Astrocyte (in vitro differentiated cells and primary cell): ENCODE measurements at places on chromosomes 16 and 17. TPM values are rescaled to one million over a fixed set of nuclear protein-coding genes. Genes with fewer than 3 reads are reported as not detected.

Gene OTOP2
- not detected in 2 replicates for total RNA-seq

DNA sequence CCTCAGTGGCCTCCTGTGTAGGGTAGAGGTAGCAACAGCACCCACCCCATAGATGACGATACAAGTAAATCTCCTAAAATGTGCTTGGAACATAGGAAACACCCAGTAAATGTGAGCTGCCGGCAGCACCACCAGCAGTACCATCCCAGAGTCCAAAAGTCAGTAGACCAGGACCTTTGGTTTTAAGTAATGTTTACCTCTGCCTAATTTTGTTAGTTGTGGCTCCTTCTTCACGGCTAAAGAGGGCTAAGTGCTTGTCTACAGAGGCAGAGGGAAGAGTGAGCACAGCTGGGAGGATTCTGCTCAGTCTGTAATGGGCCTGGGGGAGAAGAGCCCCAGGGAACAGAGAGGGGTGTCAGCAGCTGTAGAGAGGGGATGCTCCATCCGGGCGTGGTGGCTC, 91.3 kb upstream of the FBXO47 start:
- DNase-seq, result no peak

- peak; percentile 52 for DNase-seq
Observed at GRCh38 chr16:84220851-84221250, 19.0 kb downstream of the KCNG4 start.

DNA sequence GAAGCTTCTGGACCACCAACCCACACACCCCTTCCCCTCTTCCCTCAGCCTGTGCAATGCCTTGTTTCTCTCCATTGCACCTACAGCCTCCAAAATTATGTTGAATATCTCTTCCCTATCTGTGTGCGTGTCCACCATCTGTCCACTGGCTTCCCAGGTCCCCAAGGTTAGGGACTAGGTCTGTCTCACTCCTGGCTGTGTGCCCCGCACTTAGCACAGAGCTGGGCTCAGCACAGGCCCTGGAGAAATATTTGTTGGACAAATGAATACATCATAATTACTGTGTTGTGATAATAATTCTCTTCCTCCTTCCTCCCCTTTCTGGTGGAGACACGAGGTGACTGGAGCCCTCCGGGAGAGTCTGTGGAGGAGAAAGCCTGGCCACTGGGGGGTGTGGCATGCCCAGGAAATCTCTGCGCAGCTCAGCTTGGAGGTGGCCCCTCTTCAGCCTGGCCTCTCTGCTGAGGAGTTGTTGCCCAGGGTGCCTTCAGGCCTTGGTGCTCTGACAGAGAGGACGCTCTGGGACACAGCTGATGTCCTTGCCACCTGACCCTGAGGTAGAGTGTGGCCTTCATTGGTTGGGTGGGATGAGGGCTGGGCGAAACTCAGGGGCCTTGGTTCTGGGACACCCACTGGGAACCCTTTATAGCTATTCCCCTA, 3.3 kb upstream of the BRD7 start:
- no peak for DNase-seq

Gene ZNF205
- 13.2 and 15.4 TPM in 2 replicates for total RNA-seq

DNA sequence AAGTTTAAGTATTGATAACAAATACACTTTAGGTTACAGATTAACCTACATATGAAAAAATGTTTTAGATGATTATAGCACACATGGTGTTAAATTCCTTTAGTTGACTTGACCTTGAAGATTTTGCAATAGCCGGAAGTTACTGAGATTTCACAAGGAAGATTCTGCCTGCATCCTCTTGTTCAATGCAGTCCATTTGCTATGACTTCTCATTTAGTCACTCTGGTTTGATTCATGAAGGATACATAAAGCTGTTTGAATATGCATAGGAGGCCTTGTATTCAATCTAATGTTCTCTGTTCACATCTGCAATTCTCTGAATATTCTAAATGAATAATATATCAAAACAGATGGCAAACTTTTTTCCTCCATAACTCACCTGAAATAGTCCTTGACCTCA, 870.2 kb upstream of the GOT2 start:
- no peak for DNase-seq

DNA sequence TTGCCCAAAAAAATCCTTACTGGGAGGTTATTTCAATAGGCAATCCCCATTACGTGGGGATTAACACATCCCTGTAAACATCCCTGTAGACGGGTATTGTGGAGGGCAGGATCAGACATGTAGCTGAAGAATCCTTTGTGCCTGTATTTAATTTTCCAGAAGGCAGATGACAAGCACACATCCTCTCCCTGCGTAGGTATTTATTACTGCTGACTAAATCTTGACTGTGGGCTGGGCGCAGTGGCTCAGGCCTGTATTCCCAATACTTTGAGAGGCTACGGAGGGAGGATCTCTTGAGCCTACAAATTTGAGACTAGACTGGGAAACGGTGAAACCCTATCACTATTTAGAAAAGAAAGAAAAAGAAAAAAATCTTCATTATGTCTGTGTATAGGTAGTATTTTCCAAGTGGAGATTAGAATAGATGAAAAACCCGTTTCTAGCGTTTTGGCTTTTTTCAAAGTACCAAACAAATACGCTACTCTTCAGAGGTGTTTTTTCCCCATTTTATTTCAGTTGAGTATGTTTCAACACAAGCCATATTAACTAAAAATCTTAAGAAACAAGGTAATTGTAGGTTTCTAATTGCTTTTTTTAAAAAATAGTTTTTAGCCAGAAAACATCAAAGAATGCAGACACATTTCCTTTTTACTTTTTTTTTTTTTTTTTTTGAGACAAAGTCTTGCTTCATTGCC, 1.5 kb upstream of the MARF1 start:
- no peak for DNase-seq

GRCh38 chr17:65690626-65691310, 129.3 kb upstream of the AXIN2 start:
- no peak for DNase-seq

DNA sequence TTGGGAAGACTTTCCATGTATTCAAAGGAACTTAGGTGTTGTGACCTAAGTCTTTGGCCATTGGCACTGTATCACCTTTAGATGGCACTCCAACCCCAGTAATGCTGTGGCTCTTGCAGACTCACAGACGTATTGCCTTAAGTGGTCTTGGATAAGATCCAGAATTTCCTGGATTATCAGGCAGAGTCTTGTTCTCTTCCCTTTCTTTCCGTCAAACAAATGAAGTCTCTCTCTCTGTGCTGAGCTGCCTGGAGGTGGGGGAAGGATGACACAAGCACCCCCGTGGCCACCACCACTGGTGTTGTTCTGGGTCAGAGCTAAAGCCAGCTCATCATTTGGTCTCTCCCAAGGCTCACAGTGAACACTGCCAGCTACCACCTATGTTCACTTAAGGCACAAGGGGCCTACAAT, 789.9 kb upstream of the KIF2B start:
- DNase-seq, result peak; percentile 5

- DNase-seq, result peak; percentile 79
Observed at GRCh38 chr17:38469875-38470274, 41.6 kb downstream of the ARHGAP23 start.

Gene RAB11FIP4
- 1.9 and 4.4 TPM in 2 replicates for total RNA-seq

Gene C1QTNF1
- 1.8 and 2.2 TPM in 2 replicates for total RNA-seq

DNA sequence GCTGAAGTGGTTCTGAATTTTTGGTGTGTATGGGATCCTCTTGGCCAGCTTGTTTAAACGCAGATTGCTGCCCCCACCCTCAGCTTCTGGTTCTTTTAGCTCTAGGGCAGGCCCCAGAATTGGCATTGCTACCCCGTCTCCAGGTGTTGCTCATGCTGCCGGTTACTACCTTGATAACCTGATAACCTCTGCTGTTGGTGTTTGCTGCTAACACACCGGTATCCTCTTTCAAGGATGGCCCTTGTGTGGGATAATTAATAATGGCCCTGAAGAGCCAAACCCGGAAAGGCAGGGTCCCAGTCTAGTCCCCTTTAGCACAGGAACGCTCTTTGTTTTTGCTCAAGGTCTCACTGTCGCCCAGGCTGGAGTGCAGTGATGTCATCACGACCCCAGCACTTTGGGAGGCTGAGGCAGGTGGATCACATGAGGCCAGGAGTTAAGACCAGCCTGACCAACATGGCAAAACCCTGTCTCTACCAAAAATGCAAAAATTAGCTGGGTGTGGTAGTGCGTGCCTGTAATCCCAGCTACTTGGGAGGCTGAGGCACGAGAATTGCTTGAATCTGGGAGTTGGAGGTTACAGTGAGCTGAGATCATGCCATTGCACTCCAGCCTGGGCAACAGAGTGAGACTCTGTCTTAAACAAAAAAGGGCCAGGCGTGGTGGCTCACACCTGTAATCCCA, 1.3 kb upstream of the ST3GAL2 start:
- no peak for DNase-seq
